Trophoblast cell (in vitro differentiated cells and primary cell): ENCODE measurements at places on chromosomes 3 and 15.

DNA sequence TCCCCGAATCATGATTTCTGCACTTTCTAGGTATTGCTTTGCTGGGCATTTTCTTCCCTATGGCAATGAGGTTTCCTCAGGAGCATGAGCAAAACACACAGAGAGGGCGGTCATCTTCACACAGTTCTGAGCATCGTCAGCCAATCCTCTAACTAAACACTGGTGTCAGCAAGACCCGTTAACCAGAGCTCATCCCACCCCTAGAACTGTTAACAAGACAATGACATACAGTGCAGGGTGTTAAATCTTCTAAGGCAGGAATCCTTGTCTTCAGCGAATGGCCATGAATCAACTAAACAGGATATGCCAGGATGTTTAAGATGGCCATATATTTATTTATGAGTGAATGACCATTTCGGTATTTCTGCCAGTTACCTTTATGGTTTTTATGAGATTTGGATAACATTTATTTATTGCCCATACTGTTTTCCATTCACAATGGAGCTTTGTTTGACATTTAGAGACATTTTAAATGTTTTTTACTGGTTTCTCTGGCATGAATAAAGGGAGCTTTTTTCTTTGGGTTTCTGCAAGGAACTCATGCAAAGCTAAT lies 411.5 kb upstream of the PROK2 start:
- DNase-seq, result no peak

- peak; percentile 82 for DNase-seq
These were observed at the start of the genes GLT8D1 and SPCS1 for GRCh38 chr3:52705688-52706686. TSS of gene GLT8D1 (minus strand) at chr3:52705791. CDS start at chr3:52700460, 5,331 bp downstream. TSS of gene SPCS1 (plus strand) at chr3:52706106. CDS start at chr3:52706247, 141 bp downstream.

DNA sequence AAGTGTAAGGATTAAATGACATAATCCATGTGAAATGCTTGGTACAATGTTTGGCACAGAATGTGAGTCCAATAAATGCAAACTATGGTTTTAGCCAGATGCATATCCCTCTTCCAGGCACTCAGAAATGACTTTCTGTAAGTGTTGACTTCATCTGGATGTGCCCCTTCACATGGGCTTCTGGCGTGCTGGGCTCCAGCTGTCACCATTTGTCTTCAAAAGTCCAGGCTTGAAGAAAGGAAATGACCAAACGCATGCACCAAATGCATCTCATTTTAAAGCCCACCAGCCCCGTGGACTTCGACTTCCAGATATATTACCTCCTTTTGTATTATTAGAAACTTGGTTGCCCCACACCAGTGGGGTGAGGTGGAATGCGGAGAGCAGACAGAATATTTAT lies 23.7 kb downstream of the CRYGS start:
- no peak for DNase-seq

DNA sequence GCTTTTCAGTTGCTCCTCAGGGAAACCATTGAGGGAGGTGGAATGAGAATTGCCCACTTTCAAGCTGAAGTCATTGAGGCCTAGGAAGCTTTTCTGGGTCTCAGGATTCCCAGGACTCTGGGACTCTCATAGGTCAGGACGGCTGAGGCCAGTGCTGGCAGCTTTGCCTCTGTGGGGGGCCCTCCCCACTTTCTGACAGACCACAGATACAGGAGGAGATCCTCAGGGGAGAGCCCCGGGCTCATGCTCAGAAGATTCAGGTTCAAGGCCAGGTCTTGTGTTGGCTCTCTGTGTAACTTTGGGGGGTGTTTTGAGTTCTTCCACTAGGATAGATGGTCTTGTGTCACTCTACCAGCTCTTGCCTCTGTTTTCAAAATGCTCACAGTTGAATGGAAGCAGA lies 50.0 kb downstream of the SMAD6 start:
- DNase-seq, result no peak

- no peak for DNase-seq
These were observed 271.3 kb upstream of the TOPAZ1 start for GRCh38 chr3:43970351-43970750.

GRCh38 chr3:133592843-133593242 lies 19.4 kb downstream of the CDV3 start:
- DNase-seq, result no peak

- DNase-seq, result no peak
These were observed 100.1 kb upstream of the SMAD3 start for GRCh38 chr15:66965201-66965900.

GRCh38 chr3:155431856-155432570 lies 138.5 kb upstream of the STRIT1 start:
- DNase-seq, result no peak

DNA sequence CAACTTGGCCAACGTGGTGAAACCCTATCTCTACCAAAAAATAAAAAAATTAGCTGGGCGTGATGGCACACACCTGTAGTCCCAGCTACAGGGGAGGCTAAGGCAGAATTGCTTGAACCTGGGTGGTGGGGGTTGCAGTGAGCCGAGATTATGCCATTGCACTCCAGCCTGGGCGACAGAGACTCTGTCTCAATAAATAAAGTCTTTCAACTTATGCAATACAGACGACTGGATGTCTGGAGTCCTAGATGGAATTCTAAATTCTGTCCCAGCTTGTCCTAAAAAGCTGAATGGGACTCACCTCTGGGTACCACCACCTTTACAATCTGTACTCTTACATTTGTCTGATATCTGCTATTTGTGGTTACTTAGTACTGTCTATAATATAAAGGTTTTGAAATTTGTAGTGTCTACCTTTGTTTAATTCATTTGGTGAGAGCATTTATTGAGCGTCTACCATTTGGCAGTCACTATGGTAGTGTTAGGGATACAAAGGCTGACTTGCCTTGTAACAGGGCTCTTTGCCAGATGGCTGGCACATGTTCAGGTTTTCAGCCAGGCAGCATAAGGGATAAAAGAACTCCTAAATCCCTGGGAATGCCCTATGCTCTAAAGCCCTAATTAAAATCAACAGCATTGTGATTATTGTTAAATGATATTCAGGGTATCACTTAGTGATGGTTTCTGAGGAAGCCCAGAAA lies 7.2 kb upstream of the ZNF609 start:
- DNase-seq, result no peak

DNA sequence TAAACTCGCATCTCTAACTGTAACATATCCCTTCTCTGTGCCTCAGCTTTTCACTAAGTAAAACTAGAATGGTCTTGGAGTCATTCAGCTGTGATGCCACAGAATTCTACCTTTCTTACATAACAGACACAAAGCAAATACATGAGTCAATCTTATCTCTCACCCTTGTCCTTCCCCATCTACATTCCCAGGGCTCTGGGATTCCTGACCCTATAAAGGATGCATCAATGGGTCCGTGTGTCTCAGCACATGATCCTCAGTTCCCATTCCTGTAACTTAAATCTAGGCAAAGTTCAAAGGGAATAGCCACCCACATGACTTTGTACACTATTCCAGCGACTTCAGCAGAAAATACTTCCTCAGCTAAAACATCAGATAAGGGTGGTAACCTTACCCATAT lies 11.8 kb upstream of the ARL8B start:
- DNase-seq, result no peak

DNA sequence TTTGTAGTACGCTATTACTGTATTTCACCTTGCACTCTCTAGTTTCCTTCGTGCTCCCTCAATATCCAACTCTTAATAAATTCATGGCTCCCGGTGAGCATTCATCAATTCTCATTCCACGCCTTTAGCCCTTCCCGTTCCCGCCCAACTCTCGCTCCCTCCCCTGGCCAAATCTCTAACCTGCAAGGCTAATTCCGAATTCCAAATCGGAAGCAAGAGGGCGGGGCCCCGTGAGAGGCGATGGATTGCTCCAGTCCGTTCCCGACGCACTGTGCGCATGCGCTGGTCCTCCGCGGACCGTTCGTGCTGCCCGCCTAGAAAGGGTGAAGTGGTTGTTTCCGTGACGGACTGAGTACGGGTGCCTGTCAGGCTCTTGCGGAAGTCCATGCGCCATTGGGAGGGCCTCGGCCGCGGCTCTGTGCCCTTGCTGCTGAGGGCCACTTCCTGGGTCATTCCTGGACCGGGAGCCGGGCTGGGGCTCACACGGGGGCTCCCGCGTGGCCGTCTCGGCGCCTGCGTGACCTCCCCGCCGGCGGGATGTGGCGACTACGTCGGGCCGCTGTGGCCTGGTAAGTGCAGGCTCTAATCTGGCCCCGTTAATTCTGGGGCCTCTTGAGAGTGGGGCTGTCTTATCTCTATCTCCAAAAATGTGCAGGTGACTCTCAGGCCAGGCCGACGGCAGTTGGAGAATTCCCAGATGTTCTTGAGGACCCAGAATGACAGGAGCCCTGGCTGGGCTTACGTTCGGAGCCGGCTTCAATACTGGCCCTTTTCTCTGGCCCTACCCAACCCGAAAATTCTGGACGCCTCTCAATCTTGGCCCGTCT lies at the start of gene OPA1:
OPA1 (plus strand) TSS at position 368 of the 827 bp plus-strand sequence; CDS start at position 538, 170 bp downstream.
- DNase-seq, result peak; percentile 99
